Calu3 (cell line): ENCODE measurements at places on chromosomes 12 and 14. TPM values are rescaled to one million over a fixed set of nuclear protein-coding genes. Genes with fewer than 3 reads are reported as not detected.

- no peaks in the 10 kb centered on the region for H3K27me3 ChIP-seq
- DNase-seq: no peak
- H3K36me3 ChIP-seq: no peaks in the 10 kb centered on the region
- peaks cover 12% of the 10 kb centered on the region for H3K4me1 ChIP-seq
- no peak overlapping the region for H3K27ac ChIP-seq
- no peak overlapping the region for H3K4me3 ChIP-seq
Observed at GRCh38 chr12:17802657-17803641, 287.0 kb downstream of the RERGL start.

DNA sequence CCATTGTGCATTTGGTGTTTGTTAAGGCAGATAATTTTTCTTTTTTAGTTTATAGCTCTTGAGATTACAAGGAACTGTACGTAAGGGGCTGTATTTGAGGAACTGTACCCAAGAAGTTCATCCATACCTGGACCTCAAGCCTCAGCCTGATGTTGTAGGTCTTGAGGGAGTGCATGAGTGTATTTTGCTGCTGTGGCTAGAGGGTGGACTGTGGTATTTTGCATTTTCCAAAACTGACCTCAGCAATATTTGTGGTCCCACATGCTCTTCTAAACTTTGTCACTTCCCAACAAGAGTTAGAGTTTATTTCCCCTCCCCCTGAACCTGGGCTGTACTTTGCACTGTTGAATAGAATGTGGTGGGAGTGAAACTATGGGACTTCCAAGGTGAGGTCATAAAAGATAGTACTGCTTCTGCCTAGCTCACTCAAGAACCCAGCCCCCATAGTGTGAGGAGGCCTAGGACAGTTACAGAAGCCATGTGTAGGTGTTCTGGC, 42.2 kb upstream of the FBXO33 start:
- no peak overlapping the region for H3K27ac ChIP-seq
- no peak for DNase-seq
- no peaks in the 10 kb centered on the region for H3K27me3 ChIP-seq

DNA sequence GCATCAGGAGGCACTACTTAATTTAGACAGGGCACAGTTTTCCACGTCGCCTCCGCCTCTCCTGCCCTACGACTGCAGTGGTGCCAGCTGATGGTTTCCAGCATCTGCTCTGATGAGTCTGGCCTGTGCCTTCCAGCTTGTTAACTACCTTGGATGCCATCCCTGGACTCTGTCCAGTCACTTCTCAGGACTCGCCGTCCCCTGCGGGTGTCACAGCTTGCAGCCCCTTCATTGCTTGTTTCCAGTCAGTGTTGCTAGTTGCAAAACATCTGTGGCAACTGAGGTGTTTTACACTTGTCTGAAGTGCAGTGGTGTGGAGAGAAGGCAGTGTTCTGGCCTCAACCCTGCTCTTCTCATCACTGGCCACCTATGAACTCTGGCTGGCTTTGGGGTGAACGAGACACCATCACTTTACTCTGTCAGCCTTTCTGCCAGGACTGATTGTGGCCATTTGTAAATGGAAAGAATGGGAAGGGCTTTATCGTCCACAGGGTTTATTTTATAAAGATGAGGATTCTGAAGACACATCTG, 8.3 kb downstream of the ADGRD1 start:
- H3K4me3 ChIP-seq: no peak overlapping the region
- H3K27me3 ChIP-seq: peaks cover 22% of the 10 kb centered on the region
- H3K4me1 ChIP-seq: no peaks in the 10 kb centered on the region
- no peaks in the 10 kb centered on the region for H3K36me3 ChIP-seq
- no peak for DNase-seq

GRCh38 chr14:49971156-49972130, 78.6 kb downstream of the ARF6 start:
- no peak for DNase-seq
- no peaks in the 10 kb centered on the region for H3K27me3 ChIP-seq
- H3K36me3 ChIP-seq: peaks cover 23% of the 10 kb centered on the region
- peak overlapping the region; percentile 85 for H3K27ac ChIP-seq
- peaks cover 78% of the 10 kb centered on the region for H3K4me1 ChIP-seq

- no peak overlapping the region for H3K4me3 ChIP-seq
- no peaks in the 10 kb centered on the region for H3K4me1 ChIP-seq
- H3K36me3 ChIP-seq: no peaks in the 10 kb centered on the region
- no peak overlapping the region for H3K27ac ChIP-seq
- no peak for DNase-seq
- H3K27me3 ChIP-seq: no peaks in the 10 kb centered on the region
Observed at GRCh38 chr12:14824012-14824634, 10.1 kb upstream of the SMCO3 start.

The HOXC12 gene
- total RNA-seq: not detected in 2 replicates

The C12orf54 gene
- total RNA-seq: not detected in 2 replicates
